ENCODE measurements at places on chromosomes 12 and 14. TPM values are rescaled to one million over a fixed set of nuclear protein-coding genes. Genes with fewer than 3 reads are reported as not detected.

DNA sequence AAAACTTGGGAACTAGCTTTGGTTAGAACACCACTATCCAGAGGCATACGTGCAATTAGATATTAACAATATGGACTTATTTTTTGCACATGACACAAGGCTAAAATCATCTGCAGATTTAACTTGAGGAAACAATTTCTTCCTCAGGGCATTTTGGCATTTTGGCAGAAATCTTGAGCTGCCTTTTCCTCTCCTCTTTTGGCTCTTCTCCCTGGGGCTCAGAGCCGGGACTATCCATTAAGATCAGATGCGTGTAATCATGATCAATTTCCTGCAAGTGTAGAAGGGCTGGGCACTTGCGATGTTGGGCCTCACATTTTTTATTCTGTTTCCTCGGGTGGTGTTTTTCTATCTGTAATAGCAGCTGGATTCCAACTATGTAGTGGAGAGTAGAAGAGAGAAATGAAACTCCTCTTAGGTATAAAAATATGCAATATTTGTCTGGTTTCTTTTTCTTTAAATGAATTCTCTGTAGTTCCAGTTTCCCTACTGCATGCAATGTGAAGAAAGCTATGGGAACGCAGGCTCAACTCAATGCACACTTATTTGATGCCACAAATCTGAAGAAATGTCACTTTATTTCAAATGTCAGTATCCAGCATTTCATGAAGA, 1010.8 kb downstream of the FLRT2 start:
- peak overlapping the region; percentile 70 for H3K4me3 ChIP-seq
- 0 out of 2 replicates have a peak overlapping the region, but pooled peaks have one; percentile 17 for H3K27ac ChIP-seq
- peaks cover 14% of the 10 kb centered on the region for H3K4me1 ChIP-seq
- no peaks in the 10 kb centered on the region for H3K36me3 ChIP-seq

GRCh38 chr12:19778172-19778571, 338.9 kb downstream of the AEBP2 start:
- H3K36me3 ChIP-seq = no peaks in the 10 kb centered on the region
- H3K4me1 ChIP-seq = peaks cover 13% of the 10 kb centered on the region
- H3K4me3 ChIP-seq = no peak overlapping the region
- H3K27me3 ChIP-seq = peaks cover 14% of the 10 kb centered on the region
- H3K27ac ChIP-seq = no peak overlapping the region

DNA sequence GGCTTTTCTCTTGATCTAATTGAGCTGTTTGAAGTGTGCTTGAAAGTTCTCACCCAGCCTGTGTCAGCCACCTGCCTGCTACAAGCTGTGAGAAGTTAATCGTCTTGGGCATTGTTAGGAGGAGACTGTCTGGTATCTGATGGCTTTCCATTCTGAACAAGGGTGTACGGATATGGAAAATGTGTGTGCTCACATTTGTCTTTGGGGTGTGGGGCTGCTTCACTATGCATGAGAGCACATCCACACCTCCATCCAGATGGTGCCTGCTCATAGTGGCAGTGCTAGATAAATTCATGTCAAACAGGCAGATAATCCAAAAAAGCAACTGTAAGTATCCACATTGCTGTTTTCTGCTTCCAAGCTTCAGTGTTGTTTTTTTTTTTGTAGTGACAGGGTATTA, 462.2 kb downstream of the DIO2 start:
- no peaks in the 10 kb centered on the region for H3K36me3 ChIP-seq
- no peaks in the 10 kb centered on the region for H3K27me3 ChIP-seq
- no peak overlapping the region for H3K4me3 ChIP-seq
- no peak for DNase-seq

DNA sequence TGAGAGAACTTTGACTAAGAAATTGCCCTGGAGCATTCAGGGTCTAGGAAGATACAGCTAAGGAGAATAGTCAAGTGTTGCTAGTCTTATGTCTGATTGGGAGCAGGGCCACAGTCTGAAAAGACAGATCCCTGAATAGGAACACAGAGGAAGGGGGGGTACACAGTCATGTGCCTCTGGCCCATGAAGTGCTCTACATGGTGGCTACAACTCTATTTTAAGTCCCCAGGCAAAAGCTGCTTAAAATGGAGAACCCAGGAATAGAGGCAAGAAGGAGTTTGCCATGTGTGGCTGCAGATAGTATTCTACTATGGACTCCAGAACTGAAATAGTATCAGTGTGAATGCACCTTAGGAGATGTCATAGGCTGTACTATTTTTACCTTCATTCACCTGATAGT, 118.0 kb upstream of the NPAS3 start:
- no peak overlapping the region for H3K27ac ChIP-seq
- DNase-seq = no peak
- H3K27me3 ChIP-seq = no peaks in the 10 kb centered on the region
- no peaks in the 10 kb centered on the region for H3K36me3 ChIP-seq
- peaks cover 21% of the 10 kb centered on the region for H3K4me1 ChIP-seq

DNA sequence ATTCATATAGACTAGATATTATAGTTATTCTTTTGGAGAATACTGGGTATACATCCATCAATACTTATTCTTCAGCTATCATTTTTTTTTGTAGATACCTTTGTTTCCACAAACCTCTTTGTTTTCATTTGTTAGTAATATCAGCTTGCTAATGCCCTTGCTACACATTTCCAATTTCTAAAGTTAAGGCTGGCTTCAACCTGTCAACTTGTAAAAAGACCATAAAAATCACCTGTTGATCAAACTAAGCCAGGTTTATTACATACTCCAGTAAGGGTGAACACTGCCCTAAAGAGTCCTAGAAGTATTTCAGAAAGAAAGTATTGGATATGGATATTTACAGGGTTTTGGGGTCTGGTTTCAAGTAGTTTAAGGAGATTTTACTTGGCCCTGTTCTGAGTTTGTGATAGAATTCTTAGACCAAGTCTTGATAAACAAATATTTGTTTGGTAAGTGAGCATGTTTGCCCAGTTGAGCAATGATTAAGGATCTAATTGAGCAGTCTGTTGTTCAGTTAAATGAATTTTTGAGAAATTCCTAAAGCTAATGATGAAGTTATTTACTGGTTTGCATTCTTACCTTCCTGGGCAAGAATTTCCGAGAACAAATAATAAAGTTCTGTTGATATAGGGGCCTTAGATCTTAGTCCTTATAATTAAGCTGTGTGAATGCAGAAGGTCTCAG, 52.8 kb upstream of the LRTM2 start:
- H3K27ac ChIP-seq = no peak overlapping the region
- no peaks in the 10 kb centered on the region for H3K27me3 ChIP-seq
- no peak overlapping the region for H3K4me3 ChIP-seq
- peaks cover 14% of the 10 kb centered on the region for H3K4me1 ChIP-seq

SCAF11 gene
- total RNA-seq = 121 TPM

All from HFFc6 (cell line).